ENCODE measurements at places on chromosomes 3 and 15. TPM values are rescaled to one million over a fixed set of nuclear protein-coding genes. Genes with fewer than 3 reads are reported as not detected.

GRCh38 chr3:62248734-62249483, 124.4 kb downstream of the FEZF2 start:
- no peaks in the 10 kb centered on the region for H3K36me3 ChIP-seq
- H3K4me1 ChIP-seq: no peaks in the 10 kb centered on the region
- H3K27me3 ChIP-seq: no peaks in the 10 kb centered on the region
- no peak for DNase-seq

GRCh38 chr3:177245250-177245649, 48.0 kb upstream of the TBL1XR1 start:
- H3K4me1 ChIP-seq: peaks cover 22% of the 10 kb centered on the region

DNA sequence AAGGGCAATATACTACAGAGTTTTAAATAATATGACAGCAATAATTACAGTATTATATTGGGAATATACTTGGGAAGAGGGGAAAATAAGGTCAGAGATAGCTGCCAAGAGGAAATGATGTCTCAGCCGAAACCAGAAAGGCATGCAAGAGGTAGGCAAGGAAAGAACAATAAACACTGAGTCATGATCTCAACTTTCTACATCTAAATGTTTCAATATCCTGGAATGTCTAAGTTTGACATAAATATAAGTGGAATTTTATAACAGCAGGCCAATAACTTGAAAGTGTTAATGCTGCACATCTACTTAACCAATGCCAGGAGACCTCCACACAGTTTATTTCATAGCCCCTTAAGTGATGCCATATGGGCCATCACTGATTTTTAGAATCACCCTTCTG, 99.8 kb upstream of the CPNE4 start:
- DNase-seq: no peak
- no peak overlapping the region for H3K27ac ChIP-seq
- H3K4me3 ChIP-seq: no peak overlapping the region
- no peaks in the 10 kb centered on the region for H3K4me1 ChIP-seq

C3orf70 gene
- total RNA-seq: 0.05 TPM

CCR8 gene
- 16.9 TPM for total RNA-seq

DNA sequence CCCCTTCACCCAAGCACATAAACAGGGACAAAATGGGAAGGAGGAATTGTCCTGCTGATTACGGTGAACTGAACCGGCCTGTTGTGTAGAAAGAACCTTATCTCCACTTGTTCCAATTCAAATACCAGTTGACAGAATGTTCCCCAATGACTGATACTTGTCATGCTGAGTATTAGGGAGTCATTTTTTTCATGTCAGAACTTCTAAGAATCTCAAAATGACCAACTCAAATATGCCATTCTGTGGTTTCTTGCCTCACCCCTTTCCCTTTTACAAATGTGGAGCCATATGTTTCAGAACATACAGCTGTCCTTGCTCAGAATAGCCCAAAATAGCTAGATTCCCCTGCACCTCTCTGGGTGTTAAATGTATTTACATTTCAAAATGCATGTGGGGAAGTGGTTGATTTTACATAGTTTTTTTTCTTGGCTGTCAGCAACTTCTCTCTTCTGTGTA, 405.9 kb upstream of the TBL1XR1 start:
- H3K36me3 ChIP-seq: no peaks in the 10 kb centered on the region
- no peak overlapping the region for H3K27ac ChIP-seq
- no peaks in the 10 kb centered on the region for H3K27me3 ChIP-seq
- peaks cover 13% of the 10 kb centered on the region for H3K4me1 ChIP-seq
- no peak overlapping the region for H3K4me3 ChIP-seq
- DNase-seq: no peak

TM4SF1 gene
- total RNA-seq: 0.56 TPM

DNA sequence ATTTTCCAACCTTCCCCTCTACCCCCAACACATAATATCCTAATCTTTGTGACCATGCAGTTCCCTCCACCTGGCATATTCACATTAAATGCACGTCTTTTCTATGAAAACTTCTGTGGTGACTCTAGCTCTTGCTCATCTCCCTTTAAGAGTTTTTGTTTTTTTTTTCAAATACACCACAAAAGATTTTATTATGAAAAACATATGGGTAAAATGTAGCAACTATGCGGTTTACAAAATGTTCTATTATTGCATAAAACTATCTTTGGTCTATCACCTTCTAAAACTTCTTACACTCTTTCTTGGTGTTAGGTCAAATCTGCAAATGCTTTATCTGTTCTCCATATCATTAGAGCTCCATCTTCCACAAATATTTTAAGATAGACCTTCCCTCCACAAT, 38.6 kb upstream of the ADGRG7 start:
- H3K4me3 ChIP-seq: no peak overlapping the region
- H3K27ac ChIP-seq: no peak overlapping the region
- no peaks in the 10 kb centered on the region for H3K27me3 ChIP-seq
- no peaks in the 10 kb centered on the region for H3K4me1 ChIP-seq
- DNase-seq: no peak

STXBP5L gene
- total RNA-seq: not detected

GPR87 gene
- total RNA-seq: not detected

DNA sequence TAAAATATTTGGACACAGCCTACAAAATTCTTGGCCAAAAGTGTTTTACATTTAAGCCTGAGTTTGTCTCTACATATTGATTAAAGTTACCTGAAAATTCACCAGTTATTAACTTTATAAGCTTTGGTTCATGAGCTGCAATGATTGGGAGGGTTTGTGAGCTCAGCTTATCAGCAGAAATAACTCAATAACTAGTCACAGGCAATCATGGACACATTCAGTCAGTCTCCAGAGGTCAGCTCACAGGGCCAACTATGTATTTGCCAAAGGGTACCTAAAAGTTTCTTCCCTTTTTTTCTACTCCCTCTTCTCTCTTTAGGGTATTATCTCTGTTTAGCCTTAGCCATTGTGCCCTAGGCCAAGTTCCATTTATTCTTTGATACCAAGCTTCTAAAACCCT, 145.9 kb downstream of the ZPLD1 start:
- H3K4me1 ChIP-seq: no peaks in the 10 kb centered on the region
- no peaks in the 10 kb centered on the region for H3K36me3 ChIP-seq
- no peak overlapping the region for H3K4me3 ChIP-seq
- no peak for DNase-seq
- no peak overlapping the region for H3K27ac ChIP-seq
